A549 treated with AZD2906 at 1 μM for 4 hours (cell line): ENCODE measurements at places on chromosomes 3 and 15. TPM values are rescaled to one million over a fixed set of nuclear protein-coding genes. Genes with fewer than 3 reads are reported as not detected.

OSBPL10 gene
- 17.0 to 24.0 TPM (median 22.8 TPM) in 5 replicates for total RNA-seq

UBE2Q2 gene
- total RNA-seq = 38.4 to 44.9 TPM (median 41.9 TPM) in 5 replicates

LEKR1 gene
- total RNA-seq = 0.87 to 1.4 TPM (median 1.1 TPM) in 5 replicates

ANKRD34C gene
- total RNA-seq = not detected in 5 replicates

CCDC13 gene
- 0.26 to 0.50 TPM (median 0.45 TPM) in 5 replicates for total RNA-seq

CTXND1 gene
- 0.01 TPM in 3 of 5 replicates, not detected in the others for total RNA-seq

VEPH1 gene
- total RNA-seq = 0.30 to 0.91 TPM (median 0.45 TPM) in 5 replicates

LIPC gene
- 0.03 to 0.31 TPM (median 0.14 TPM) in 4 of 5 replicates, not detected in the other for total RNA-seq

TF gene
- 1.2 to 2.1 TPM (median 1.5 TPM) in 5 replicates for total RNA-seq

STRC gene
- 0.02 to 0.13 TPM (median 0.07 TPM) in 5 replicates for total RNA-seq

CD86 gene
- total RNA-seq = 0.07 TPM in 1 of 5 replicates, not detected in the others

GOLGA8B gene
- 13.1 to 21.4 TPM (median 16.3 TPM) in 5 replicates for total RNA-seq

DOCK3 gene
- total RNA-seq = 0.25 to 0.38 TPM (median 0.29 TPM) in 5 replicates

ZMYND10 gene
- 0.91 to 1.8 TPM (median 1.2 TPM) in 5 replicates for total RNA-seq

PDCD10 gene
- 47.6 to 64.7 TPM (median 52.8 TPM) in 5 replicates for total RNA-seq

ANKUB1 gene
- not detected in 5 replicates for total RNA-seq

CTXN2 gene
- 0.02 to 0.05 TPM in 2 of 5 replicates, not detected in the others for total RNA-seq

BNC1 gene
- total RNA-seq = 0.63 to 0.85 TPM (median 0.65 TPM) in 5 replicates

LMOD3 gene
- not detected in 5 replicates for total RNA-seq

PDCD7 gene
- total RNA-seq = 25.7 to 27.3 TPM (median 26.4 TPM) in 5 replicates

ZBED2 gene
- 0.14 to 0.24 TPM (median 0.18 TPM) in 5 replicates for total RNA-seq

KNG1 gene
- total RNA-seq = 0.03 TPM in 3 of 5 replicates, not detected in the others

SERPINI2 gene
- total RNA-seq = not detected in 5 replicates

FANCD2OS gene
- total RNA-seq = not detected in 5 replicates

CELSR3 gene
- 3.1 to 4.6 TPM (median 3.9 TPM) in 5 replicates for total RNA-seq

HCN4 gene
- total RNA-seq = 0.26 to 0.38 TPM (median 0.30 TPM) in 5 replicates

FRMD5 gene
- 1.7 to 2.8 TPM (median 2.0 TPM) in 5 replicates for total RNA-seq

MME gene
- total RNA-seq = 0.12 TPM in 1 of 5 replicates, not detected in the others

CLDN11 gene
- total RNA-seq = 0.07 to 0.15 TPM (median 0.12 TPM) in 5 replicates

GRIP2 gene
- 0.53 to 1.4 TPM (median 1.3 TPM) in 5 replicates for total RNA-seq

MOBP gene
- total RNA-seq = 0.02 to 0.18 TPM (median 0.10 TPM) in 5 replicates

SLC51A gene
- total RNA-seq = 0.11 TPM in 1 of 5 replicates, not detected in the others

TSEN2 gene
- 15.3 to 18.3 TPM (median 17.0 TPM) in 5 replicates for total RNA-seq

HAUS2 gene
- total RNA-seq = 18.4 to 23.8 TPM (median 19.1 TPM) in 5 replicates

IL5RA gene
- not detected in 5 replicates for total RNA-seq

ESYT3 gene
- 0.37 to 0.85 TPM (median 0.57 TPM) in 5 replicates for total RNA-seq

PCOLCE2 gene
- total RNA-seq = 21.6 to 31.6 TPM (median 24.2 TPM) in 5 replicates

ADAMTS9 gene
- 0.57 to 0.72 TPM (median 0.62 TPM) in 5 replicates for total RNA-seq

GNAT1 gene
- total RNA-seq = 0.05 to 0.25 TPM (median 0.22 TPM) in 3 of 5 replicates, not detected in the others

DUOXA2 gene
- total RNA-seq = not detected in 5 replicates

ADCY5 gene
- total RNA-seq = 0.39 to 0.88 TPM (median 0.61 TPM) in 5 replicates
